Activated T-cell treated with anti-CD3 and anti-CD28 coated beads for 4 hours (primary cell): ENCODE measurements at places on chromosomes 5 and 9.

- DNase-seq, result no peak
Measured at GRCh38 chr5:59206132-59206581, 623.3 kb downstream of the RAB3C start.

DNA sequence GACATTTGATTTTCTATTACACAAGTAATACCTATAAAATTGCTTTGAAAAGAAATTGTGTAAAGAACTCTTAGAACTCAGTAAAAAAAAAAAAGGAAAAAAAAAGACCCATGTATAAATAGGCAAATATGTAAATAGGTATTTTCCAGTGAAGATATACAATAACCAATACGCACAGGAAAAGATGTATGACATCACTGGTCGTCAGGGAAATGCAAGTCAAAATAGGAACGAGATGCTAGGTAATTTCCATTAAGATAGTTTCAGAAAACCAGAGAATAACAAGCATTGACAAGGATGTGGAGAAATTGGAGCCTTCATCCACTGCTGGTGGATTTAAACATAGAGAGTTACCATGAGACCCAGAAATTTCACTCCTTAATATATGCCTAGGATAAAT lies 708.8 kb downstream of the MTRR start:
- no peak for DNase-seq

- no peak for DNase-seq
Measured at GRCh38 chr5:1998348-1998669, 115.6 kb upstream of the IRX4 start.

- no peak for DNase-seq
Measured at GRCh38 chr5:72622170-72622760, 115.1 kb upstream of the ZNF366 start.

DNA sequence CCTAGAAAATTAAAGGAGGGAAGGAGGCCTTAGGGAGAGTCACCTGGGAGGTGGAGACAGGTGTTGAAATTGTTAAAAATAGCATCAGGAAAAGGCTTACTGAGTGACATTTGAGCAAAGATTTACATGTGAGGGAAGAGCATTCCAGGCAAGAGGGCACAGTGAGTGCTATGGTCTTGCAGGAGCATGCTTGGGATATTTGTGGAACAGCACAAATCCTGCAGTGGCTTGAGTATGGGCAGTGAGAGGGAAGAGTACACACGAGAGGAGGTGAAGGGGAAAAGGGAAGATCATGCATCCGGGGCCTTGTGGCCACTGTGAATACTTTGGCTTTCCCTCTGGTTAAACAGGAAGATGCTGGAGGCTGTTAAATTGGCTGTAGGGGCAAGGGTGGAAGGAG lies 36.6 kb downstream of the ACER2 start:
- no peak for DNase-seq

DNA sequence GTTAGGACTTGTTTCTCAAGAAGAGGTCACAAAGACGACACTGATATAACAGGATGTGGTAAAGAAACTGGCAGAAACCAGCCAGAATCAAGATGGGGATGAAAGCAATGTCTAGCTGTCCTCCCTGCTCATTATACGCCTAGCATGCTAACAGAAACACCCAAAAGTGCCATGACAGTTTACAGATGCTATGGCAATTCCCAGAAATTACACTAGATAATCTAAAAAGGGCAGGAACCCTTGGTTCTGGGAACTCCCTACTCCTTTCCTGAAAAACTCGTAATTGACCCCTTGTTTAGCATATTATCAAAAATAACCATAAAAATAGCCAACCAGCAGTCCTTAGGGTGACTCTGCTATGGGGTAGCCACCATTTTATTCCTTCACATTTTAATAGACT lies 10.9 kb upstream of the MRPS30 start:
- DNase-seq, result no peak

GRCh38 chr5:145680169-145680568 lies 155.0 kb downstream of the PRELID2 start:
- no peak for DNase-seq

DNA sequence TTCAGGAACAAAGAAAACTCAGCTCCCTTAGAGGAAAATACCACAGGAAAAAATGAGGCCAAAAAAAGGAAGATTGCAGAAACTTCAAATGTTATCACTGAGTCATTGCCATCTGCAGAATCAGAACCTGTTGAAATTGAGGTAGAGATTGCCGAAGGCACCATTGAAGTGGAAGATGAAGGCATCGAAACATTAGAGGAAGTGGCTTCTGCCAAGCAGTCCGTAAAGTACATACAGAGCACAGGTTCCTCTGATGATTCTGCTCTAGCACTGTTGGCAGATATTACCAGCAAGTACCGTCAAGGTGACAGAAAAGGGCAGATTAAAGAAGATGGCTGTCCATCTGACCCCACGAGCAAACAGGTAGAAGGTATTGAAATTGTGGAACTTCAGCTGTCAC lies 30.8 kb upstream of the NIM1K start:
- DNase-seq, result no peak

DNA sequence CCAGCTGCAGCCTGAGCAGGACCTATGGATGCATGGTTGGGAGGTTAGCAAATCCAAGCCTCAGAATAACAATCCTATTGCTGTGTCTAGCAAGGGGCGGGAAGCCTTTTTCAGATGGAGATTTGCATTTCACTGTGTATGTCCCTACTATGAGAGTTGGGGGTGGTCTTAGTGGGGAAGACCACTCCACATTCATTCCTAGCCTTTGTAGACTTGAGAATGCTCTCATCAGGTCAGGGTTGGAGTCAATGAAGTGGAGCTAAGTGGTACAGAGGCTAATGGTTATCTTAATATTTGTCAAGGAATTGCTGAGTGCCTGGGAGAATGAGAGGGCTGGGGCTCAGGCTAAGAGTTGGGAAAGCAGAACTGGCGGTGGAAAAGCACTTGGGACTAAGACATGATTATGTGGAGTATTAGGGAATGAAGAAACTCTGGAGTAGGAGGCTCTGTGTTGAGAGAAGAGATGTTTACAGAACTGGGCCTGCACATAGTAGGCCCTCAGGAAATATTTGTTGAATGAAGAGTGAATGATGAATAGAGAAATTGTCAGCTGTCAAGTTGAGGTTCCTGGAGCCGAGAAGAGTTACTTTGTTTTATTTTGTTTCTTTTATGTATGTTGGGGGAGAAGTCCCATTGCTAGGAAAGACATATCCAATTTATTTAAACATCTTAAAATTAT lies 175.5 kb upstream of the SPRY4 start:
- no peak for DNase-seq

DNA sequence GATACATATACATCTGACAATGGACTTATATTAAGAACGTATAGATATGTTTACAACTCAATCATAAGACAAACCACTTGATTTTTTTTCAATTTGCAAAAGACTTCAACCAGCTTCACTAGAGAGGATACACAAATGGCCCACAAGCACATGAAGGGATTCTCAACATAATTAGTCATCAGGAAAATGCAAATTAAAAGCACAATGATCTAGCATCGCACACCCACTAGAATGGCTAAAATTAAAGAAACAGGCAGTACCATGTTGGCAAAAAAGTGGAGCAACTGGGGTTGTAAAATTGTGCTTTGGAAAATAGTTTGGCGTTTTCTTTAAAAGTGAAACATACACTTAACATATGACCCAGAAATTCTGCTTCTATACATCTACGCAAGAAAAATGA lies 80.0 kb upstream of the TRIO start:
- no peak for DNase-seq

- no peak for DNase-seq
Measured at GRCh38 chr5:145479271-145479670, 355.9 kb downstream of the PRELID2 start.

DNA sequence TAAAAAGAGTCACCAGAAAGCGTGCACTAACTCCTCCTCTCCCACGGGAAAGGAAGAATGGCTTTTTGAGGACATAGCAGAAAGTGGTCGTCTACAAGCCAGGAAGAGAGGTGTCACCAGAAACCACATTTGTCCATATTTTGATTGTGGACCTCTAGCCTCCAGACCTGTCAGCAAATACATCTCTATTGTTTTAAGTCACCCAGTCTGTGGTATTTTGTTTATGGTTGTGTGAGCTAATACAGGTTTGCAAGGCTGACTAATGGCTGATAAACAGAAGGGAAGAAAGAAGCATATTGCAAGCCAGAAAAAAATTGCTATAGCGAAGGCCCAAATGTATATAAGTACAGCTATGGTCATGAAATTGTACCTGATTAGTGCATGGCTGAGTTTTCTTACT lies 21.4 kb downstream of the WDR70 start:
- no peak for DNase-seq
